ENCODE measurements at places on chromosomes 6 and 20.

- peak; percentile 78 for DNase-seq
Measured at GRCh38 chr20:51221791-51222408, 199.0 kb upstream of the KCNG1 start.

DNA sequence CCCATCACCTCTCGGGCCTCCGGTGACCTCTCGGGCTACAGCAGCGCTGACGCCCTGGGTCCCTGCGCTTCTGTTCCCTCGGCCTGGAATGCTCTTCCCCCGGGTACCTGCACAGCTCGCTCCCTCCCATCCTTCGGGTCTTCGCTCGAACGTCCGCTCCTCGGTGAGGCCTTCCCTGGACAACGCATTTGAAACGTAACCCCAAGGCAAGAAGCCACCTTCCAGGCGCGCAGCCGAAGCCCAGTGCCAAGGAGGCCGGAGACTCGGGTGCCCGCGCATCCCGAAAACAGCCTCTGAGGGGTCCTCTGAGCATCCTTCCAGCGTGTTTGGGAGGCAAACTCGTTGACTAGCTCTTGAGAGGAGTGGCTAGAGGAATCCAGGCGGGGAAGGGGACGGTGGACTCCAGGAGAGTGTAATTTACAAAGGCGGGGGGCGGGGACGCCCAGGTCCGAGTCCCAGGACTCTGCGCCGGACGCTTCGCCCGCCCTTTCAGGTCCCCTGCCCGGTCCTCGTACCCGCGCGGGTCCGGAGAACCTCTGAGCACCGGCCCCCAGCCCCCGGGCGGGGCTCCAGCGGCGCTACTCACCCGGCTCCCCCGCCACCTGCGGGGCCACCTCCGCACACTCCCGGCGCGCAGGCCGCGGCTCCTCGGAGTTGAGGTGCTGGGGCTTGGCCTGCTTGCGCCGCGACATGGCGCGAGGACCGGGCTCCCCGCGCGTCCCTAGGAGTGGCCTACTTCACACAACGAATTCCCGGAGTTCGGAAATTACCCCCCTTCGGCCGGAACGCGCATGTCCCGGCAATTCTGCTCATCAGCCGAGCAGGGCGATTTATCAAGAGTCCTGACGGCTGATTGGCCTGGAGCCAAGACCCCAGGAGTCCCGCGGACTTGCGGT lies 86.8 kb downstream of the ZFP64 start:
- DNase-seq = peak; percentile 32

GRCh38 chr6:94548201-94548600 lies 1029.1 kb upstream of the MANEA start:
- no peak for DNase-seq

GRCh38 chr6:166877349-166877748 lies 79.0 kb downstream of the RNASET2 start:
- no peak for DNase-seq

GRCh38 chr20:8127553-8128255 lies 4.4 kb upstream of the PLCB1 start:
- no peak for DNase-seq

- no peak for DNase-seq
Measured at GRCh38 chr20:62776692-62777527, 19.4 kb upstream of the MRGBP start.

DNA sequence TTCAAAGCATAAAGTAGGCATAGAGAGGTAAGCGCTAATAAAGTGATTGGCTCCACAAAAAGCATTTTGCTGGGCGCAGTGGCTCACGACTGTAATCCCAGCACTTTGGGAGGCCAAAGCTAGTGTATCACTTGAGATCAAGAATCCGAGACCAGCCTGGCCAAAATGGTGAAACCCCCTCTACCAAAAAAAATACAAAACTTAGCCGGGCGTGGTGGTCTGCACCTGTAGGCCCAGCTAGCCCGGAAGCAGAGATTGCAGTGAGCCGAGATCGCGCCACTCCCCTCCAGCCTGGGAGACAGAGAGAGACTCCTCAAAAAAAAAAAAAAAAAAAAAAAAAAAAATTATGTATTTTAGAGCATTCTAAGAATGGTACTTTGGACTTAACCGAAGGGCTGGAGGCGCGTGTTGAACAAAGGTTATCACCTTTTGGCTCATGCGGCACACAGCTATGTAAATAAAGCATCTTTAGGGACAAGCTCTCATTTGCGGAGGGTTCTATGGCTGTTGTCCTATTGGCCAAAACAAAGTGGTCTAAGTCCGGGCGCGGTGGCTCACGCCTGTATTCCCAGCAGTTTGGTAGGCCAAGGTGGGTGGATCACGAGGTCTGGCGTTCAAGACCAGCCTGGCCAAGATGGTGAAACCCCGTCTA lies 17.4 kb downstream of the HFE start:
- DNase-seq = no peak

DNA sequence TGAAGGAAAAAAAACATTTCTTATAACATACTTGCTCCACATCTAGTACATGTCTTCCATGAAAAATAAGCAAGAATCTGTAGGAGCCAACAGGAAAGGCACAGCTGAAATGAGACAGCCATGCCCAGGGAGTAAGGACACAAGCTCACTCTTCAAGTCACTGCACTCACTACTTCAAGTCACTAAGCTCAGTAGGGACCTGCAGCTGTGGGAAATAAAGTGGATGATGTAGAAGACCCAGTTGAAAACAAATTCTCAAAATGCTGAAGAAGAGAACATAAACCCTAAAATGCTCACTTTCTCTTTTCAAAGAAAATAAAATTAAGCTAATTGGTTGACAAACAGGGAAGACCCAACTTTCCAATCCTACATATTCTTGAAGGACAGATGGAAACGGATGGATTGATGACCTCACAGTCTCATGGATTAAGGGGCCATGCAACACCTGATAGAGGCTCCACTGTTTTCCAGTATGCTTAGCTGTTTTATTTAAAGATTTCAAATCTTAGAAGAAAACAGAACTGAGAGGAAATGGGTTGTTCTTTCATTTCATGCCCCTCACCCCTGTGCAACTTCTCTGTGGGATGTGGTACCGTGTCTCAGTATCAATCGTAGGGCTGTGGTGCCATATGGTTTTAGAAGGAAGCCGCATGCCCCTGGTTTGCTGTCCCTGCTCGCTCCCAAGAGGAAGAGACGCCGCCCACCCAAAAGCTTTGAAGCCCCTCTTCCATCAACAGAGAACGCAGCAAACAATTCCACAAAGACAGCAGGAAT lies 133.3 kb downstream of the WDR27 start:
- DNase-seq = no peak

- DNase-seq = no peak
Measured at GRCh38 chr20:584971-585301, 25.2 kb downstream of the TCF15 start.

DNA sequence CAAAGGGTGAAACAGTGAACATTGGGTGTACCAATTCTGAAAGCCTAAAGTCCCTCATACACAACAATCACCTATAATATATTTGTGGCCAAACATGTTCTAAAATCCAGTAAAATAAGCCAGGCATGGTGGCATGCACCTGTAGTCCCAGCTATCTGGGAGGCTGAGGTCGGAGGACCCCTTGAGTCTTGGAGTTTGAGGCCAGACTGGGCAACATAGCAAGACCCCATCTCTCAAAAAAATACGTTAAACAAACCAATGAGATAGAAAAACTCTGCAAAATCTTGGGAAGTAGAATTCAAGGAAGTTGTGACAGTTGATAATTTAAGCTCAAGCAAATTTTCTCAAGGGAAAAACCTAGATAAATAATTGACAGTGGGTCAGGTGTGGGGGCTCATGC lies 92.6 kb downstream of the CAP2 start:
- no peak for DNase-seq

DNA sequence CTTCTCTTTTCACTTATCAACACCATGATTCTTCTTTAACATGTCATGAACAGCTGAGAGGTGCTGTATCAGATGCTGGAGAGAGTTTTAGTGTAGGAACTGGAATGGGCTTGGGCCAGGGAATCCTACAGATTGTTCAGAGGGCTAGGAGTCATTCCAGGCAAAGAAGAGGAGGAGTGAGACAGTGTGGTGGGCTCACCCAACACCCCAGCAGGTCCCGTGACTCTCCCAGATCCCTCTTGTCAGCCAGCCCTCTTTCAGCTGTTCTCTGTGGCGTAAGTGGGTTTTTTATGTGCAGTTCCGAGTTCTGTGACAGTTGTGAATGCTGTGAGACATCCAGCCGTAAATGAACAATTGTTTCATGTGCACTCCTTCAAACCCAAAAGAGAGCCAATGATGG lies 31.4 kb upstream of the CEP162 start:
- DNase-seq = no peak

- DNase-seq = no peak
Measured at GRCh38 chr6:108712946-108713345, 135.3 kb upstream of the ARMC2 start.

DNA sequence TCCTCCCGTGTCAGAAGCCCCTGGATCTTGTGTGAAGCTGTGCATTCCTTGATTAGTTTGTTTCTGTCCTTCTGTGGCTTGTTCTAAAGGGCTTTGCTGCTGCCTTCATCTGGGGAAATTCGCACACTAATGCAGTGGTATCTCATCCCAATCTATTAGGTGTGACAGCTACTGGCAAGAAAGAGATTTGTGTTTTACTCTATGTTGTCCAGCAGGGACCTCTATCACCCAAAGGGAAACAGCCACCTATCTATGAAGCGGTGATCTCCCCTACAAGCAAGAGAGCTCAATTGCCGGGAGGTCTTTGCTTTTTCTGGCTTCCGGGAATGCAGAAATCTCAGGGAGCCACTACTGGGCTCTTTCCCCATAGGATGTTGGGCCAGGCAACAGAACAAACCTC lies 151.8 kb downstream of the NRN1 start:
- no peak for DNase-seq

DNA sequence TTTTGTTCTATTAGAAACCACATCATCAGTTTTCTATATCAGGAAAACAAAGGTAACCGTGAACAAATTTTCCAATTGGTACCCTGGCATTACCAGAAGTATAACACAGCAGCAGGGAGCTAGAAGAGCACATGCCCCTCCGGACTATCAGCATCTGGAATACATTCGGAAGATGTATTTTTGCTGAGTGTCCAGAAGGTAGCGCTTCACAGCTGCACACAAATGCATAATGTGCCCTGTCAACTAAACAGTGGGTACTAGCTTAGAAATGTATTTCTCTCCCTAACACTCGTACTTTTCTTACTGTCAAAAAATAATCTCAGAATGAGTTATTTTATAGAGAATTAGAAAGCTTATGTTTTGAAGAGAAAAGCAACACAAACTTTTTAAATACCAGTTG lies 77.6 kb downstream of the HUS1B start:
- DNase-seq = no peak

DNA sequence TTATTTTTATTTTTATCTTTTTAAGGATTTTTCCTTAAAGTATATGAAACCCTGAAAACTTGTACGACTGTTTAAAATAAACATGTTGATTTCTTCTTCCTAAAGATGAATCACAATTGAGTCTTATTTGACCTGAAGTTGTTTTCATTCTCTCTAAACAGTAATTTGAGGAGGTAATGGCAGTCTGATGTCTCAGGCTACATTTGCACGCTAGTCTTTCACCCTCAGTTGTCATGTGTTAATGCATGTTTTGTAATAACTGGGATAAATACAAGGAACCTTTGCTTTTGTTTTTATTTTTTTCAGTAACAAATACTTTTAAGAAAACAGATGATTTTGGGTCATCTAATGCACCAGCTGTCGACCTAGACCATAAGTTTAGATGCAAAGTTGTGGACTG lies 55.2 kb downstream of the SCAND1 start:
- no peak for DNase-seq

- DNase-seq = no peak
Measured at GRCh38 chr20:10369723-10370090, 64.3 kb downstream of the MKKS start.

DNA sequence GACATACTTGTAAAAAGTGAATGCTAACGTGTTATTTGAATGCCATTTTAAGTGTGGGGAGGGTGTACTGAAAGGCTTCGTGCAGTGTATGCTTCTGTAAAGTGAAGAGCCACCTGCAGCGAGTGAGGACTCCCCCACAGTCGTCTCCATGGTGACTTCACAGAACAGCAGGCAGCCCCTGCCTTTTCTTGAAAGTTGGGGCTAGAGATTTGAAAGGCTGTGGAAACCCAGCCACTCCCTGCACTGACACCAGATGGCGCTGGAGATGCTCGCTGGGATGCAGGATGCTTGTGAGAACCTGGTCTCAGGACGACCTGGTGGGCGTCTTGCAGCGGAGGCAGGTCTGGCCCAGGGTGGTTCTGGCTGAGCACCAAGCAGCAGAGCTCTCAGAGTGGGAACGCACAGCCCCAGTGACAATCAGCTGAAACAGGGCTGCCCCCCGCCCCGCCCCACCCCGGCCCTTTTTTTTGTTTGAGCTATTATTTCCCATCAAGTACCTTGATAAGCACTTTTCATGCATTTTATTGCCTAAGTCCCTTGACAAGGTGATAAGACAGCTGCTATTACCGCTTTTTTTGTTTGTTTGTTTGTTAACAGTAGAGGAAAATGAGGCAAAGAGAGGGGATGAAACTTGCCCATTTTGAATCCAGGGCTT lies 150.3 kb downstream of the SYCP2 start:
- peak; percentile 89 for DNase-seq

DNA sequence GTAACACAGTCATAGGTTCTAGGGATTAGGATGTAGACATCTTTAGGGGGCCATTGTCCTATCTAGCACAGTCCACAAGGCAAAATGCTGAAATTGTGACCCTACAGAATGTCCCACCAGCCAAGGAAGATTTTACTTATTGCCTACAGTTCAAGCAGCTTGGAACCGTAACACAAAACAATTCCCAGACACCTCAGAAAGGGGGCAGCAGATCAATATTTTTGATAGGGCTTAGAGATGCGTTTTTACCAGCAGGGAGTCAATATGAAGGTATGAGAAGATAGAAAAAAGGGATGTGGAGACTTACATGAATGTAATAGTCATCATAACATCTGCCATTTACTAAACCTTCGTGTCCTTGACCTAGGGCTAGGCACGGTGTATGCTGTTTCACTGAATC lies 81.0 kb downstream of the TMEM170B start:
- DNase-seq = peak; percentile 32

DNA sequence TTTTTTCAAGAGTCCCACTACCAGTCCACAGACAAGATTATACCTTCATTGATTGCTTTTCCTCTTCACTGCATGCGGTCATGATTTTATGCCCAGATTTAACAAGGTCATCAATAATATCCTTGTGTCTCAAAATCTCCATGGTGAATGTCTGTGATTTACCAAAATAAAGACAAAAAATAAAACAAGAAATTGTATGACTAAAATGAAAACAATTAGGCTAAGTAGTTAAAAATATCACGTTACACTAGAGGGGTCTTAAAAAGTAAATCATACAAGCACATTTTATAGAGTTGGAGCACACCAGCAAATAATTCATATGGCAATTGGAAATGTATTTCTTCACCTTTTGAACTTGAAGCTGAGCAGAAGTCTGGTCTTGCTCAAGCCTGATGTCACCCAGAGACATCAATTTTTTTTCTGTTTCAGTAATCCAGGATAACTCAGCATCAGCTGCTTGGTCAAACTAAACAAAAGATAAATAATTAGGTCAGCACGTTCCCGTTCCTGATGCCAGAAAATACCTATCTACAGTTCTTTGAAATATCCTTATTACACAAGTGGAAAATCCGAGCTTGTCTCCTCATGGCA lies 125.4 kb downstream of the DST start:
- no peak for DNase-seq

DNA sequence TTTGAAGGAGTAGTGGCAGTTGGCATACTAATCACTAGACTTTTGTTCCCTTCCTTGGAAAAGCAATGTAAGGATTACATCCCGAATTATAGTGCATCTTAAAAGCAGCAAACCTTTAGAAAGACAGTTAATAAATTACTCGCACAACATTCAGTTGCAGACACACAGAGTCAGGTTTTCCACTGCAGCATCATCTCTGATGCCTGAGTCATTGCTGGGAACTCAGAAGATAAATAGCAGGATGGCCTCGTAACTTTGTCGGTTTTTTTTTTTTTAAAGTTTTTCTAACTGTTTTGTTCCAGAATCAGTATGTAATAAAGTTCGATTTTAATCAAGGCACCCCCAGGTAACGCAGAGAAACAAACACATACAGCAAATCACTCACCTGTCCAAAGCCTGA lies 34.3 kb downstream of the GJA10 start:
- no peak for DNase-seq
